Stimulated activated CD8-positive, alpha-beta memory T cell treated with anti-CD3 and anti-CD28 coated beads, Interleukin-2, amount 100 ng/mL, for 1 hour (primary cell): ENCODE measurements at places on chromosomes 16 and 17.

DNA sequence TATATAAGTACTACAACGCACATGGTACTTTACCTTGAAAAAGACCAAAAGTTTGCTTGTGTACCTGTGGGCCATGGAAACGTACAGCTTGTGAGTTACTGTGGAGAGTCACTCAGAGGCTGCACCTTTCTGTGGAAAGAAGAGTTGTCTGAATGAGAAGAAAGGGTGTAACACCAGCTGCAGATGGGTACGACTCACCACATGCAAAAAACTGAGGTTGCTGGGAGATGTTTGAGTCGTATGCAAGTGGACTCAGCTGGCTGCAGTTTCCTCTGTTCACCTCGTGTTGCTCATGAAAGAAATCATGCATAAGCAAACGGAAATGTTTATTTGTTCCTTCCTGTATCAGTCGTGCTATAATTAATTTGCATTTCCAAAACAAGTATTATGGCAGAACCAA lies 22.4 kb upstream of the DYNLRB2 start:
- no peak for DNase-seq

DNA sequence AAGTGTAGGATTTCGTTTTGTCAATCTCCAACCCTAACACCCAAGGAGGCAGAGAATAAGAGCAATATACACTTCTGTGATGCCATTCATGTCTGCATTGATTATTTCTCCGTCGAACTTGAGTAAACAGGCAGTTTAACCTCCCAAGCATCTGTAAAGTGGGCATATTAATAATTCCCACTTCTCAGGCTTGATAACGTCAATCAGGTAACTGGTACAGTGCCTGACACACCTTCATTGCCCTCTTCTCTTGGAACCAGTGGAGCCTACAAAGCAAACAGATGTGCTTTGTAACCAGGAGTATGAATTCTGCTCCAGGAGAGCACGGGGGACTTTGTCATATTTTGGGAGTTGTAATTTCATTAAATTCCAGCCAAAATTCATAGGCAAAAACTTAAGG lies 32.5 kb upstream of the PLCG2 start:
- DNase-seq = no peak

DNA sequence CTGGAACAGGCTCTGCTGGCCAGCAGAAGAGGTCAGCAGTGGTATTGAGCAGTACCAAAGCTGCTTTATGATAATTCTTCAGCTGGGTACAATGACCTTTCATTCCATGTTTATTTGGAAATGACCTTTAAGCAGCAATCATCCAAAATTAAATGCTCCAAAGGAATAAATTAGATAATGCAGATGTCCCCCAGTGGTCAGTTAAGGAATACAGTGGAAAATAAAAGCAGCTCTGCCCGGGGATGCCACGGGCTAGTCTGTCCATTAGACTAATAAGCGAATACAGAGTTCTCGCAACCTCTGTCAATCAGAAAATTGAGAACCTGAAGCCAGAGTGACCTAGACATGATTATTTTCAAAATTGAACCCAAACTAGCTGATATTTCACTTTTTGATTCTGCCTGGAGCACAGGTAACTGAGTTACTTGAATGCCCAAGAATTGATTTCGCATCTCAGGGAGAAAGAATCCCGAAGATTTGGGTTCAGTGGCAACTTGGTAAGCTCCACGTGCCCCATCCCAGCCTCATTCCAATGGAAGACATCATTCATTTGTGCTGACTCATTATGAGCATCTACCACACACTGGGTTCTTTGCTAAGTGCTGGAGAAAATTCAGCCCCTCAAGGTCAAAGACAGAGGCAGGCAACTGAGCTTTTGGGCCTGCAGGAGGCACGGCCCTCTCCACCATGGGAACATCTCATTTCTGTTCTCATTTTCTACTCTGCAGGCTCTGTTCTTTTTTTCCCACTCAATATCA lies 34.4 kb upstream of the SLC39A11 start:
- DNase-seq = no peak

- DNase-seq = no peak
These were observed 882 bp downstream of the SCARF1 start for GRCh38 chr17:1644493-1645206.

GRCh38 chr16:87000001-87000400 lies 317.2 kb downstream of the C16orf95 start:
- no peak for DNase-seq

DNA sequence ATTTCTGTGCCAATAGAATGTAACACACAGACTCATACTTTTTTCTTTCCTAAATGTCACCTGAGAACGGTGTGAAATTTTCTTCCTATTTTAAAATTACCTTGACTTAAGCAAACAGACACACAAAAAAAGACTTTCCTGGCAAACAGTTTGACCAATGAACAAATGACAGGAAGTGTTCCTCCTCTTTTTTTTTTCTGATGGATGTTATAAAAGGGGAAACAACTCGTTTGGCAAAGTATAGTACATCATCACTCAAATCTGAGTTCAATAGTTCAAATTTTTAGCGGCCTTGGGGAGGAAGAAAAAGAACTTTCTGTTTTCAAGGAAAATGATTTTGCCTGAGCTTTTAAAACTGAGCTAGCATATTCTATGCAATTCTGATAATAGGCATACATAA lies 19.8 kb downstream of the HS3ST3A1 start:
- DNase-seq = no peak

DNA sequence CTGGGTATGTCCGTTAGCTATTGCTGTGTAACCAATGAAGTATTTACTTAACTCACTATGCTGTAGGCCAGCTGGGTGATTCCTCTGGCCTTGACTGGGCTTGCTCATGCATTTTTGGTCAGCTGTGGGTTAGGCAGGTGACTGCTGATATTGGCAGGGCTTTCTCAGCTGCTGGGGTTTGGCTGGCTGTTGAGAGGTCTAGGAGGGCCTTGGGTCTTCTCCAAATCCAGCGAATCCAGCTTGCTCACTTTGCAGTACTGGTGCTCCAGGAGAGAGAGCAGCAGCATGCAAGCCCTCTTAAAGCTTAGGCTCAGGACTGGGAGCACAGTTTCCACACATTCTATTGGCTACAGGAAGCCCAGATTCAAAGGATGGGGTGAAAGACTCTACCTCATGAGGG lies 270.1 kb downstream of the PHKB start:
- DNase-seq = no peak

DNA sequence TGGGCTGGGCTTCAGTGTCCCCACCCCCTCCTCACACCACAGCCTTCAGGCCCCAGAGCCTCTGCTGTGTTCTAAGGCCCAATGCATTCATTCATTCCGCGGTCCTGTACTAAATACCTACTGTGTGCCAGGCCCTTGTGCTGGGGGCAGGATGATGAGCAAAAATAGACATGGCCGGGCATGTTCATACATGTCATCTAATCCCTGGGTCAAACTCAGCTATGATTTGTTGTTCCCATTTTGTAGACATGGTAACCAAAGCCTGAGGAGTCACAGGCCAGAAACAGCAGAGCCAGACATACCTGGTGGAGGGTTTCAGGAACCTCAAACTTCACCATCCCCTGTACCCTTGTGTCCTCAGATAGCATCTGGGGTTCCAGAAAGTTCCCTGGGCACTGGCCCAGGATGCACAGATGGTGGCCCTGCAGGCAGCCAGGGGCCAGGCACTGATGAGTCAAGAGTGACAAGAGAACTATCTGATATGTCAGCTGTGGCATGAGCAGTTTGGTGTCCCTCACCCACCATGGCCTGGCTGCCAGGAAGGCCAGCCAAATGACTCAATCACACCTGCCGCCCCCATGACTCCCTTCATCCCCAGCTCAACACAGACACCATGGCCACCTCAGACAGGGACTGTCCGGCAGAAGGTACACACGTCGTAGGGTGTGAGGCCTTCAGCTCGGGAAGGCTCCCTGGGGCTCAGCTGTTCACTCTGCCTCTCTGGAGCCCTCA lies 2.7 kb upstream of the RRAD start:
- DNase-seq = no peak

DNA sequence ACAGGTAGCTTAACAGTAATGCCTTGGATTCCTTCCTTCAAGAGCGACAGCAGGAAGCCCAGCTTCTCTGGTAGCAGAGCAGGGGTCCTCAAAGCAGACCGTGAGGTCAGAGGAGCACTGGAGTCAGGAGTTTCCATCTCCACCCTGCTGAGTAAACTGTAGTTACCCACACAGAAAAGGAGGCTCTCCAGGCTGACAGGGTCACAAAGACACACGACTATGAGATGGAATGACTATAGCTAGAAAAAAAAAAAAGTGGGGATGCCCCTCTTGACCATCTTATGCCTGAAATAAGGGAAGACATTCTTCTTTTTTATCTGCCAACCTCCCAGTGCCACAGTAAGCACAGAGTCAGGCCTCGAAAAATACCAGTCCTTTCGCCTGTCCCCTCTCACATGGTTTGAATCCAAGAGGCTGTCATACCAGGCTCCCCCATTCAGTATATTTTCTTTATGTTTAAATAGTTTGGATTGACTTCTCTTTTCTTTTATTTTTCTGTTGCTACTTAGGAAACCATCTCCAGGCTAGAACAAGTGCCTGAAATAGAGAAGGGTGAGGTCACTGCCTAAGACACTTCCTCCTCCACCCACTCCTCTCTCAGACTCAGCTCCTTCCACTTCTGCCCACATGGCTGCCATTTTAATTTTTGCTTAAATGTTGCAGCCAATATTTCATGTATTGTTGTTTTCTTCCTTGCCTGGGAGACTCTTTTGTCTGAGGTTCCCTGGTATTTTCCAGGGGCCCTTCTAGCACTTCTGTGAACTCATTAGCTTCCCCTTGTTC lies 707.4 kb downstream of the MAF start:
- DNase-seq = no peak

GRCh38 chr16:54936201-54936978 lies 5.7 kb downstream of the IRX5 start:
- no peak for DNase-seq

GRCh38 chr16:58009856-58010416 lies 8.7 kb downstream of the USB1 start:
- no peak for DNase-seq

- no peak for DNase-seq
These were observed 711.7 kb upstream of the SOX9 start for GRCh38 chr17:71409137-71409536.

DNA sequence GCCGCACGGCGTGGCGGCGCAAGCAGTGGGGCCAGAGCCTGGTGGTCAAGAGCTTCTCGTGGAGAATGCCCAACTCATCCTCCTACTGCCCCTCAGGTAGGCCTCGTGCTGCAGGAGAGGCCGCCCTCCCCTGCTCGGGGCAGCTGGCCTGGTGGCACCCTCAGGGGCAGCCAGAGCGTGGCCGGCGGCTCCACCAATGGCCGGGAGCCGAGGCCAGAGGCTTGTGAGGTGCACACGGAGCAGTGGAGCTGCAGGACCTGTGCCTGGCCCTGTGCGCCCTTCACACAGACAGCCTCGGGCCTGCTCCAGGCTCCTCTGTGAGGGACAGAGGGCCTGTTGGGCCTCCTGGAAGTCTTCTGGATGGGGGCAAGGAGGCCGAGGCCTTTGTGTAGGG lies 85.5 kb downstream of the NPIPB11 start:
- DNase-seq = no peak

- no peak for DNase-seq
These were observed 47.8 kb downstream of the NFAT5 start for GRCh38 chr16:69613378-69614154.

DNA sequence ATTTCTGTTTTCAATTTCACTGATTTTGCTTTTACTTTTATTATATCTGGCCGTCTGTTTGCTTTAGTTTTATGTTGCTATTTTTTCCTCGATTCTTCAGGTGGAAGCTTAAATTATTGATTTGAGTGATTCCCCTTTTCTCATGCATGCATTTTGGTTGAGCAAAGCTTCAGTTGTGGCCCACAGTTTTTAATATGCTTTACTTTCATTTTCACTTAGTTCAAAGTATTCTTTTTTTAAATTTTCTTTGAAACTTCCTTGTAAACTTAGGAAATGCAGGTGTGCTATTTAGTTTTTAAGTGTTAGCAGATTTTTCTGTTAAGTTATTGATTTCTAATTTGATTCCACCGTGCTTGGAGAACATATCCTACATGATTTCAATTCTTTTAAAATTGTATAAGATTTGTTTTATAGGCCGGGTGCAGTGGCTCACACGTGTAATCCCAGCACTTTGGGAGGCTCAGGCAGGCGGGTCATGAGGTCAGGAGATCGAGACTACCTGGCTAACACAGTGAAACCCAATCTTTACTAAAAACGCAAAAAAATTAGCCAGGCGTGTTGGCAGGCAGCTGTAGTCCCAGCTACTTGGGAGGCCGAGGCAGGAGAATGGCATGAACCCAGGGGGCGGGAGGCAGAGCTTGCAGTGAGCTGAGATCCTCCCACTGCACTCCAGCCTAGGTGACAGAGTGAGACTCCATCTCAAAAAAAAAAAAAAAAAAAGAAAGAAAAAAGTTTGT lies 531.2 kb downstream of the KIF2B start:
- no peak for DNase-seq

DNA sequence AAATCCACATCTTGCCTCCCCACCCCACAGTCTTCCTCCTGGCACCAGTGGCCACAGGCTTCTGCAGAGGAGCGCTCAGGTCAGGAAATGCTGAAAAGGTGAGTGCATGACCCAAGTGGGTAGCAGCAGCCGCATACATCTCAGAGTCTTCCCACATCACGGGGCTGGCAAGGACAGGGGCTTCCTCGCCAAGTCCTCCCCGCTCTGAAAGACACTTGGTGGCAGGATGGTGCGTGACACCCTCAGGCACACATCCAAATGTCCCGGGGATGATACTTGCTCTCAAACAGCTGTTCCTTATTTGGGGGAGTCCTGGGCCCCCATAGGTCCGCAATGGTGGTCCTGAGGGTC lies 8.8 kb upstream of the SLC16A5 start:
- no peak for DNase-seq

DNA sequence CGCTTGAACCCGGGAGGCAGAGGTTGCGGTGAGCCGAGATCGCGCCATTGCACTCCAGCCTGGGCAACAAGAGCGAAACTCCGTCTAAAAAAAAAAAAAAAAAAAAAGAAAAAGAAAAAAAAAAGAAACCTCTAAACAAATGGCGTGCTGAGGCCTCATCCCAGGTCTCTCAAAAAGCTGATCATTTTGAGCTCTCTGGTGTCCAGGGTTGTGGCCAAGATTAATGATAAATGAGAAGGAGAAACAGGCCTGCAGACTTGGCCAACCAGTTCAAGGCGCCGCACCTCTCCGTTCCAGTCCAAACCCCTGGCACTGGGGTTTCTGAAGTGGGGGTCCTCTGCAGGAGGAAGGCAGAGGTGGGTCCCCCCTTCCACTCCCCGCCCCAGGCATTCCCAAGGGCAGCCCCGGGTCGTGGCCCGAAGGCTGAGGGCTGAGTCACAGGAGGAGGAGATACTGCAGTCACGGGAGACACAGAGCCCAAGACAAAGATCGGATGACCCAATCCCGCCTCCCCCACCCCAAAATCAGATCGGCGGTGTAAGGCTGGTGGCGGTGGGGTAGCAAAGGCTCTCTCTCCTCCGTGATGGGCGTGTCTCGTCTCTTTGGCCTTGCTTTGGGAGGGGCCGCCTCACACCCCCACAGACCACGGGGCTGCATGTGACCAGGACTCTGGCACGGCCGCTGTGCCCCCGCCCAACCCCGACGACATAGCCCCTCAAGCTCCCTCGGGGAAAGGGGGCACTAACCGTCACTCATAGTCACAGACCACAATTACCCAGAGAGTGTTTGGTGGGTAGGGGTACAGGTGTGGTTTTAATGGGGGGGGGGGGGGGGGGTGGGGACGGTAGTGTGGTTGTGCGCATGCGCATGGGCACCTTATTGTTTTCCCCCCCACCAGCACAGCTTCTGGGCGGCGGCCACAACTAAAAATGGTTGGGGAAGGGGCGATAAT lies 1.1 kb downstream of the VAT1 start:
- DNase-seq = no peak

GRCh38 chr16:7140899-7141298 lies 191.7 kb upstream of the RBFOX1 start:
- DNase-seq = no peak
